ENCODE measurements at places on chromosomes 11 and 22.

GRCh38 chr11:100876815-100877520, 189.9 kb downstream of the ARHGAP42 start:
- no peak for DNase-seq

GRCh38 chr11:62428871-62429560, 10.2 kb downstream of the SCGB1A1 start:
- DNase-seq, result no peak

DNA sequence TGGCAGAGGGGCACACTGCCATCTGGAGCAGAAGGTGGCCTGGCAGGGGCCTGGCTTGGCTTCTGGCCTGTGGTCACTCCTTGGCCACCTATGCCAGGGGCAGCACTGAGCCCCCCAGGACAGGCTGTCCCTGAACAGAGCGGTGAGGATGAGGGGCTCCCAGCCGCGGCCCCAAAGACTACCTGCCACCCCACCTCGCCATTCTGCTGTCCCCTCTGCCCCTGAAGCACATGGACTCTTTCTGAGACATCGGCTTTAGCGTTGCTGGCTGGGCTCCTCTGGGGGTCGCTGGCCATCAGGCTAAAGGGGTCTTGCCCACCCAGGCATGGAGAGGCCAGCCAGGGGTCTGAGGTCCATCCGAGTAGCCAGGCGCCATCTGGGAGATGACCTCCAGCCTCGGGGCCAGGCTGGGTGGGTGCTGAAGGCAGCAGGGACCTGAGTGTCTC, 87.8 kb downstream of the WNT7B start:
- DNase-seq, result no peak

DNA sequence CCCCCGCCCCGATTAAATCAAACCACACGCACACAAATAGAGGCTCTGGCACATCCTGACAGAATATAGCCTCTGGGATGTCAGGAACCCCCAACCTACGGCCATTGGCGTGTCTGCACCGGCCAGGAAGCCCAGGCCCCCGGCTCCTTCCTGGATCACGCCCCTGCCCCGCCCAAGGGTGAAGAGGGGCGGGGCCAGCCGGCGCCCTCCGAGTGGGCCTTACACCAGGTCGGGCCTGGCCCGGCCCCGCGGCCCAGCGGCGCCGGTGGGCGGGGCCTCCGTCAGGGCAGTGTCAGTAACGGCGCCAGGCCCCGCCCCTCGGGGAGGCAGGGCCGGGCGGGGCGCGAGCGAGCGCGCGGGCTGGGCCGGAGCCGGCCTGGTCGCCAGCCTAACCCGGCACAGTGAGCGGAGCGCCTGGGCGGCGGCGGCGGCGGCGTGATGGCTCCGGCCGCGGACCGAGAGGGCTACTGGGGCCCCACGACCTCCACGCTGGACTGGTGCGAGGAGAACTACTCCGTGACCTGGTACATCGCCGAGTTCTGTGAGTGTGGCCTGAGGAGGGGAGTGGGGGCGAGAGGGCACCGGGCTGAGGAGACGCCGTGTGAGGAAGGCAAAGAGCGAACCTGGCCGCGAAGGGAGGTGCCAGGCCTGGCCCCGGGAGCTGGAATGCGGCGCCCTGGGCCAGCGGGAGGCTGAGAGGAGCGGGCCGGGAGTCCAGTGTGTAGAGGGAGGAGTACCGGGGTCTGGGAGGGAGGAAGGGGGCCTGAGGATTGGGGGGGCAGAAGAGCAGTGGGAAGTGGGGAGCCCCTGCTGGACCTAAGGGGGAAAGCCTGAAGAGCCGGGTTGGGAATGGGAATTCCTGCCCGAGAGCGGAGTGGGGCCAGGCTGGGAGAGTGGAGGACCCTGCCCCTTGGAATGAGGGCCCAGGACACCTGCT, at the start of gene ACER3:
ACER3 (plus strand) TSS at position 380 of the 937 bp plus-strand sequence; CDS start at position 439, 59 bp downstream.
- peak; percentile 83 for DNase-seq

DNA sequence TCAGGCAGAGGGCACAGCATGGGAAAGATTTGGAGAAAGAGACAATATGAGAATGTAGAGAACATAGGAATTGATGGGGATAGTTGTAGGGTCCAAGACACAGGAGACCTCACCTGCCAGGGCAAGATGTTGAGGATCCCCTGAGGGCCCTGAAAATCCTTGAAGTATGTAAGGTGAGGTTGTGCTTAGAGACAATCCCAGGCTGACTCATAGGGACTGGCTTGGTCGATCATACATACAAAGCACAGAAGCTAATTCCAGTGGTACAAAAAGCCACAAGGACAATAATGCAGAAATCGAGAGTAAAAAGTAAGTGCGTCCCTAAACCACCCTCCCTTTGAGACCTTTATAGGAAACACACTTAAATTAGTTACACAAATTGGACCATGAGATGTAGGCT, 468.2 kb downstream of the MIAT start:
- no peak for DNase-seq

DNA sequence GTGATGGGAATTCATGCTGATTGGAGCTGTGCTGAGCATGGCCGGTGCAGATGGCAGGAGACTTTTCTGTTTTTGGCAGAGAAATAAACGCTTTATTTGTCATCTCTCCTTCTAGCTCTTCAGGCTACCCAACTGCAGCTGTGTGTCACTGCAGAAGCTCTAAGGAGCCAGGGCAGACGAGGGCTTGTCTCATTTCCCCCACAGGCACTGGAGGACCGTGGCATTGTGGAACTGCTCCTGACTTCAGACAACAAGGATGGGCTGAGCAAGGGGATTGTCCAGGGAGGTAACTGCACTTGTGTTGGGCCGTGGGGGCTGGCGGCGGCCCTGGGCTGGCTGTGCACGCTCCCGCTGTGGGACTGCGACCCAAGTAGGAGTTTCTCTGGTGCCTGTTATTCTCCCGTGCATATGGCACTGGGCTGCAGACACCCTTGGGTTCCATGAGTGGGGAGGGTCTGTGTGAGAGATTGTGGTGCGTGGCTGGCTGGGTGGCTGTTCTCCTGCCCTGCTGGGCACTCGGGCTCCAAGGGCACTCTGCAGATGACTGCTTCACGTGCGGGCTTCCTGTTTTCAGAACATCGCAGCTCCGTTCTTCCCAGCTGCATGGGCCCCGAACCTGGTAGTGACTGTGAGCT, 27.2 kb downstream of the GLB1L2 start:
- DNase-seq, result no peak

DNA sequence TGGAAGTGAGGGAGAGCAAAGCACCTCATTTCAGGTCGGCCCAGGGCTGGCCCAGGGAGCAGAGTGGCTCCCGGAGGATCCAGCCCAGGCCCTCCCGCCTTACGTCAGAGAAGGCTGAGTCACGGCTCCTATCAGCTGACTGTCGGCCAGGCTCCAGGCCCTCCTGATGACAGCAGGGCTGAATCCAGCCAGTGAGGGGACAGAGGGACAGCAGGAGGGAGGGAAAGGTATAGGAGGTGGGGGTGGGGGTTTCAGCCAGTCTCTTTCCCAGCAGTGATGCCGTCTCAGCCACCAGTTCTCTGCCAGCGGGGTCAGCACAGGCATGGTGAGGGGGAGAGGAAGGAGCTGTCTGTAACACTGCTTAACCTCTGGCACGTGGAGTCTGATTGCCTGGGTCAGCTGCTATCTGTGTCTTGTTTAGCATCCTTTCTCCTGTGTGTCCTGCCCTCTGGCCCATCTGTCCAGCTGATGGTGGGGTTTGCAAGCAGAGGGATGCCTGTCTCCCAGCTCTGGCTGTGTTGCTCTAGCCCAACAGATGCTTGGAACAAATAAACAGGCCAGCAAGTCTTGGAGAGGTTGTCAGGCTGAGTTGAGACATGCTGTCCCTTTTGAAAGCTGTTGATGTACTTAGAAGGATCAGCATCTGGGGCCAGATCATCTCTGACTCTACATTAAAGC, 74.0 kb downstream of the ADAMTS15 start:
- DNase-seq, result no peak

- no peak for DNase-seq
Measured at GRCh38 chr11:124707829-124708228, 31.9 kb upstream of the NRGN start.

- peak; percentile 8 for DNase-seq
Measured at GRCh38 chr22:22687638-22688500, 43.5 kb downstream of the GGTLC2 start.

- DNase-seq, result no peak
Measured at GRCh38 chr22:17858033-17858432, 83.8 kb upstream of the BID start.

GRCh38 chr11:92166335-92166734, 58.3 kb upstream of the FAT3 start:
- no peak for DNase-seq

GRCh38 chr11:35144806-35145205, 5.8 kb downstream of the CD44 start:
- no peak for DNase-seq

DNA sequence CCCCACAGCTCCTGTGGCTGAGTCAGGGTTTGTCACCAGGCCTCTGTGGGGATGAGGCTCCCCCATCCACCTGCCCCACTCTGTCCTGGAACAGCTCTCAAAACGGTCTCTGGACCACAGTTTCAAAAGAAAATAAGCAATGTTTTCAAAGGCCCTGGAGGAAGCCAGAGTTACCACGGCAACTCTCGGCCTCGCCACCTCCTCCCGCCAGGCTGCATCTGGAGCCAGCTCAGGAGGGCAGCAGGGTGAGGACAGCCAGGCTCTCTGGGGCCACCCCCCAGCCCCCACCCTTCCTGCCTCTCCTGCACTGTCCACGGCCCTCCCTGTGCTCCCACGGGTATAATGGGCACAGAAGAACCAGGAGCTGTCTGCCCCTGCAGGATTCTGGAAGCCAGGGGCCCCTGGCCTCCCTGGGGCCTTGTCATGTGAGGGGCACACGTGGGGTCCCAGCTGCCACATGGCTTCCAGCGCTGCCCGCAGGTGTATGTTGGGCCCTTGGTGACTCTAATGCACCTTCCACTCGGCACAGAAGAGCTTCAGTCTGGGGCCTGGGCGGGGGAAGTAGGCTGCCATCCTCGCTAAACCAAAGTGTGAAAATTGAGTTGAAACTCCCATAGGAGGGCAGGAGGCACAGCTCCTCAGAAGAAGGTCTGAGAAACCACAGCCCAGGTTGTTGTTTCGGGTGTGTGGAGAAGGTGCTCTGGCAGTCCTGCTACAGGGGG, 10.3 kb downstream of the CD81 start:
- DNase-seq, result peak; percentile 45

GRCh38 chr22:42320443-42321416, 50.3 kb upstream of the TCF20 start:
- DNase-seq, result no peak

- no peak for DNase-seq
Measured at GRCh38 chr11:112558691-112559090, 298.0 kb upstream of the PLET1 start.

- no peak for DNase-seq
Measured at GRCh38 chr11:68036717-68037239, 2.0 kb upstream of the TCIRG1 start.

DNA sequence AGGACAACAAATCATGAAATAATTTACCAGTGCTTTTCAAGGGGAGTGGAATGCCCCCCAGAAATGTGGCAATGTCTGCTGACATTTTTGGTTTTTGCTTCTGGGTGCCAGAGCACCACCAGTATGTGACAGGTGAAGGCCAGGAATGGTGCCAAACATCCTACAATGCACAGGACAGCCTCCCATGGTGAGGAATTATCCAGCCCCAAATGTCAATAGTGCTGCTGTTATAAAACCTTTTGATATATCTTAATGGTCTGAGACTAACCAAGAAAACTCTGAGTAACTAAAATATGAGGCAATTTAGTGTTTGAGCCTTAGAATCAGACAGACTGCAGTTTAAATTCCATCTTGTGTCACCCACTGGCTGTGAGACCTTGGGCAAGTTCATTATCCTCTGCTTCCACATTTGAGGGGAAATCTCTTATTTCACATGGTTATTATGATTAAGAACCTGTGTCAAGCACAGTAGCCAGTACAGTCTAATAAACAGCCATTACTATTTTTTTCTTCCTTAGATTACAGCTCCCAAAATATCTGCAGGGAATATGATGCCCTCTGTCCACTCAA, 69.5 kb downstream of the AMBRA1 start:
- no peak for DNase-seq

DNA sequence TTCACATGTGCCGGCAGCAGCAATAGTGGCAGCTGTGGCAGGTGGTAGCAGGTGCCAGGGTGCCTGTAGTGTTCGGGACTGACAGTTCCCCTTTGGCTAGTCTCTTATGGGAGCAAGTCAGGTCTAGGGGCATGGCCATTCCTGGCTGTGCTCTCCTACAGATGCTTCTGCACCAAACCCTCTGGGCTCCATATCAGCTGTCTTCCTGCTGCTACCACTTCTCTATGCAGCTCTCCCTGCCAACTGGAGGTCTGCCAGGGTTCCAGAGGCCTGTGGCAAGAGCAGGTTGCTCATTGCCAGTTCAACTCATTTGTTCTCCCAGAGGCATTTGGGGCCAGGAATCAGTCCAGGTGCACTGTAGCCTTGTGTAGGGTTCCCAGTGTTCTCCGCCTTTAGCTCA, 473.7 kb downstream of the JRKL start:
- no peak for DNase-seq

DNA sequence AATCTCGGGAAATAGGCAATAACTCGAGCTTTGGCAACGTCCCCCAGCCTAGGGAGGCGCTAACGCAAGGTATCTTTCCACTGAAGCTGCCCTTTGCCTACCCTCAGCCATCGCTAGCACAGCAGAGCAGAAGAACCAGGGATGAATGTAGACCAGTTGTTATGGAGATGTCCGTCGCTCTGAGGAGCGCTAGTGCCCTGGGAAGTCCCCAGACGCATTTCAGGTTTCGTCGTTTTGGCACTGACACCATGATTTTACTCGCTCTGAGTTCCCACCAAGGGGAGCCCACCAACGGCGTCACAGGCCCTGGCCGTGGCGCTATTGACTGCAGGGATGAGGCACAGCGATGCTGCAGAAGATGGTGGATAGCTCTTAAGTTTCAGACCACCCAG, 22.7 kb upstream of the BDNF start:
- DNase-seq, result no peak

- no peak for DNase-seq
Measured at GRCh38 chr11:2591805-2592204, 108.0 kb downstream of the KCNQ1OT1 start.

GRCh38 chr11:69470301-69470700, 11.2 kb upstream of the LINC01488 start:
- no peak for DNase-seq

- no peak for DNase-seq
Measured at GRCh38 chr22:27466229-27466628, 335.3 kb downstream of the MN1 start.

All from hippocampal formation (tissue), 2 donors.